ENCODE measurements at places on chromosomes 6 and 20.

DNA sequence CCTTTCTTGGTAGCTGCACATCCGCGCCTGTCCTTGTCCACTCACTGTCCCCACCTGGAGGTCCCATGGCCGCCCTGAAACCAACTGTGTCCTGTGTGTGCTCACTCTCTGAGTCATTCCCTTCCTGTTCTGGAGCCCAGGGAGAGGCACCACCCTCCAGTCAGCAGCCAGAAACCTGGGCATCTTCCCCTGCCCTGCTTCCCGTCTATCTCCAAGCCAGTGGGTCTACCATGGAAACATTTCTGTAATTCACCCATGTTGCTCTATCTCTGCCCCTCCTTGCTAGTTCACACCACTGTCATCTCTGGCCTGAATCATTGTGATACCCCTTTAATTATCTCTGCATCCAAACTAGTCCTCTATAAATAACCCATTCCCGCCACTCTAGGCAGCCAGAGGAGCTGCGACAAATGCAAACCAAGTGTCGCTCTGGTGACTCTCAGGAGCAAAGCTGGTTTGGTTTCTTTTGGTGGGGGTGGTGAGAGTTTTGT is 28.8 kb upstream of the SYNJ2 start:
- no peak for DNase-seq

DNA sequence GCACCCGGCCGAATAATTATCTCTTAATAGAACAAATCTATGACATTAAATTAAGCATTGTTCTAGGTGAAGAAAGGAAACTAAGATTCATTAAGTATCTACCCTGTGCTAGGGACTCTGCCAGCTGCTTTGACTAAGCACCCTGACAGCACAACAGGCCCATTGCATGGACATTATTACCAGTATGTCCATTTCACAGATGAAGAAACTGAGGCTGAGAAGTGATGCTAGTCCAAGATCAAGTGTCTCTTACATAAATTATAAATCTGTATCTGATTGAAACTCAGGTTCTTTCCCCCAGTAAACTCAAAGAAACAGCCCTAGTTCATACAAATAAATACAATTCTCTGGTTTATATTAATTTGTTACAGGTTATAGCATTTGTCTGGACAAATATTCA is 31.3 kb downstream of the SLC22A23 start:
- no peak for DNase-seq

- no peak for DNase-seq
These were observed 43.7 kb upstream of the SMIM28 start for GRCh38 chr6:138334000-138334399.

DNA sequence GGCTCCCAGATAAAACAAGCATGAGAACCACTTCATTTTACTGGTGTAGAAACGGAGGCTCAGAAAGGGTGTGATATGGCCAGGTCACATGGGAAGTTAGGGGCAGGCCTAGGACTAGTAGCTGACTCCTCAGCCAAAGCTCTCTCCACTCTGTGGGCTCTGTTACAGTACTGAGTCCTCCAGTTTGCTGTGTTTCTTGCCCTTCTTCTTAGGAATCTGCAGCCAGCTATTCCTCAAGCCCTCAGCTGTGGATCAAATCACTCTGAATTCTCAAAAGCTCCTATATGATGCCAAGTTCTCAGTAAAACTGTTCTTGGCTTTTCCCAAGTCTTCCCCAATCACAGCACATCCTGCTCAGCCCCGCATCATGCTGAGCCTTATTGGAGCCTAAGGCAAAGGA is 42.5 kb upstream of the ADGRF1 start:
- no peak for DNase-seq

DNA sequence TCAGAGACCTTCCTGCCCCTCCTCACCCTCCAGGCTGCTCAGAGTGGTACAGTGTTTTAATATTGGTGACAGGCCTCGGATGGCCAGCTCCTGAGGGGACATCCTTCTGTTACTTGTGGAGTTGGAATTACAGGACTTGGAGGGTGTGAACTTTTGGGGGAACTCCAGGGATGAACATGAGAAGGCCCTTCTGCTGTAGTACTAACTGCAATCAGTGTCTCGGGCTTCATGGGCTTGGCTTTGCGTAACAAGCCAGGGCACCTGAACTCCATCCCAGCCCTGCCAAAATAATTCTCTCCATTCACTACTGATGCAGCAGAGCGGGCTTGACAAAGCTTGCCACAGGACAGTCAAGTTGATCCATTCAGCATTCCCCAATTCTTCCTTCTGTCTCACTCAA is 28.6 kb downstream of the SLC22A23 start:
- no peak for DNase-seq

GRCh38 chr20:58990651-58991445 is 9.8 kb downstream of the NELFCD start:
- no peak for DNase-seq

DNA sequence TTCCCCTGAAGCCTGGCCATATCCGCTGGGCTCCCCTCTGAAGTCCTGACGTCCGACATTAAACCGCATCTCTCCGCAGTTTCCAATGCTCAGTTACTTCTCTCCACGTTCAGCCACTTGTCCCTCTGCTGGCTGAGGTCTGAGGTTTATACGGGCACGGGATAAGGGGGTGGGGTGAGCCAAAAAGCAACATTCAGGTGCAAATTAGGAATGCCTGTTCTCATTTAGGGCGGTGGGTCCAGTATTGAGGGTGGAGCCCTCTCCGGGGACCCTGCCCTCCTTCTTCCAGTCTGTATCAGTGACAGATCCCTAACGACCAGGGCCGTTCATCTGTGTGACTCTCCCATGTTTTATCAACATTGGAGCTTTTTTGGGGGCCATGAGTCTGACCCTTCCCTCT is 1454.4 kb downstream of the HACE1 start:
- no peak for DNase-seq

DNA sequence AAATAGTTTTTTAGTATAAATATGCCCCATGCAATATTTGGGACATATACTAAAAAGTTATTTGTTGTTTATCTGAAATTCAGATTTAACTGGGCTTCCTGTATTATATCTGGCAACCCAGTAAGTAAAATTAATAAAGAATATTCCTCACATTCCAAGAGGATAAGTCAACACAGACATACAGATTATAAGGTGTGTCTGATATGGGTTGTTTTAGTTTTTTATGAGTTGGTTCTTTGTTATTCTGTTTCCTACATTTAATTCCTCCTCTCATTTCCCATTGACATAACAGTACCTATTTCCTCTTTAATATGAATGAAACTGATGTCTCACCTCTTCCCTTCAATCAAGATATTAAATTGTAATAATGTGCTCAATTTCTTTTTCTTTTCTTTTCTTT is 1.7 kb upstream of the PLA2G7 start:
- DNase-seq, result no peak

DNA sequence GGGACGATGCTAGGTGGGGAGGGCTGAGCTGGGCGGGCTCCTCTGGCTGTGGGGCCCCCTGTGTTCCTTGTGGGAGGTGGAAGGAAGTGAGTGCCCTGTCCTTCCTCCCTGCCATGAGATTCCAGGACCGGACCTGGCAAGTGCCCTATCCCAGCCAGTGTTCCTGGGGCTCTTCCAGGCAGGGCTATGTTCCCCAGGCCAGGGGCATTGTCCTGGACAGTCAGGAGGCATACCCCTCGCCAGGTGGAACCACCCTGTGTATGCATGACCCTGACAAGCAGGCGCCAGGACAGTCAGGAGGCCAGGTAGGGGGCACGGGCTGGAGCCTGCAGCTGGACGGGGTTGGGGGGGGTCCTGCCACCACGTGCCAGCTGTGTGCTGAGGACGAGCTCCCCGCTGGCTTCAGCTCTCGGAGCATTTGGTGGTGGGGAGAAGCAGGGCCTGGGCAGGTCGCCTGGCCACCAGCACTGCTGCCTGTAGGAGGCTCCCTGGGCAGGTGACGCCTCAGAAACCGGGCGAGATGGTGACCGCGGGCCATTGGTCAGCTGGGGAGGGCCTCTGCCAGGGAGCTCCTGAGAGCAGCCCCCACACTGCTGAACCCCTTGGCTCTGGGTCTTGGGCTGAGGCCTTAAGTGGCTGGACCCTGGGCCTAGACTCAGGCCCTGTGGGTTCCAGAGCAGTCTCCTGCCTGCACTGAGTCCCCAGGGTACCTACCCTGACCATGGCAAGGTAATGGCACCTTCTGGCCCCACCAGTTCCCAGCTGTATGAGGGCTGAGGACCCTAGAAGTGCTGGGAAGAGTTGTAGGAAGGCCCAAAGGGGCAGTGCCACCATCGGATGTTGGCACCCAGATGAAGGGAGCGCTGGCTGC is 694 bp downstream of the SLC17A9 start:
- no peak for DNase-seq

GRCh38 chr6:30219244-30219643 is 6.0 kb upstream of the TRIM26 start:
- peak; percentile 72 for DNase-seq

DNA sequence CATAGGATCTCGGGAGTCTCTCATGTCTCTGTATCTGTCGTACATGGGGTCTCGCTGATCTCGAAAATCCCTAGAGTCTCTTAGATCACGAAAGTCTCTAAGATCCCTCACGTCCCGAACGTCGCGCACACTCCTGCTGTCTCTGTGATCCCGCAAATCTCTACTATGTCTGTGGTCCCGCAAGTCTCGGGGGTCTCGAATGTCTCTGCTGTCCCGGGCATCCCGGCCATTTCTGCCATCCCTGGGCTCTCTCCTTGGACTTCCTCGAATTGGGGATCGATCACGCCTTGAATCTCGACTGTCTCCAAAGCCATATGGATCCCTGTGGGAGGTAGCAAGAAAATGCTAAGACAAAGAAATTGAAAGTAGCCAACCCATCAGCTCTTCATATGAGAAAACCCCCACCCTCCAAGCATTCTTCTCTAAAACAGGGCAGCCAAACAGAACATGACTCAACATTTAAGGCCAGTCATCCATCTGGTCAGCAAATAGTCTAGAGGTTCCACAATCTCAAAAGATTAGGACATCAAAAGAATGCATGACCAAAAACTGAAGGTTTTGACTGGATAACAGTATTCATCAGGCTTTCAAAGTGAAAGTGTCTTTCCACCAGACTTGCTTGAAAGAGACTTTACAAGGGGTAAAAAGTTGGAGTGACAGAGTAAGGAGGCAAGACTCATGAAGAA is 19.4 kb downstream of the NCOA5 start:
- DNase-seq, result no peak

DNA sequence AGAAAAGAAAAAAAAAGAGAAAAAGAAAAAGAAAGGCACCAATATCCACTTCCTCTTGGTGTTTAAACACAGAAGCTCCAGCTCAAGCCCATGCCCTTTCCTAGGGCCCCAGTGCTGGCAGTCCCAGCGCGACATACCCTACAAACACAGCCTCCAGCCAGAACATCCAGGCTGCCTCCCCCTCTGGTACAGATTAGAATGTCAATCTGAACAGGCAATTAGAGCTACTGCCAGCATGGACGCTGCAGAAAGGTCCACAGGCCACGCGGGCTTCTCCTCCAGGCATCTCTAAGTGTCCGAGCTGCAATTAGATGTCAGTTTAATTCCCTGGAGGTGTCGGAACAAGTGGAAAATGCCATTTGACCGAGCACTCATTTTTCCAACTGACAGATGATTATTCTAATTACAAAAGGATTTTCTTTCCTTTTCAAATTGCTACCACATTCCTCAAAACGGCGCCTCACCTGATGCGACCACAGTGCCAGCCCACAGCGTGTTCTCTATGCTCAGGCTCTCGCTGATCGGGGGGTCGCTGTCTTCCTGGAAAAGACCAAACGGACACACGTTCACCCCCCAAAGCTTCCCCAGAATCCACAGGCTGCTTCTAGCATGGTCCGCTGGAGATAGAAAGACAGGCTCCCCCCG is 79.5 kb downstream of the ATP9A start:
- DNase-seq, result no peak

DNA sequence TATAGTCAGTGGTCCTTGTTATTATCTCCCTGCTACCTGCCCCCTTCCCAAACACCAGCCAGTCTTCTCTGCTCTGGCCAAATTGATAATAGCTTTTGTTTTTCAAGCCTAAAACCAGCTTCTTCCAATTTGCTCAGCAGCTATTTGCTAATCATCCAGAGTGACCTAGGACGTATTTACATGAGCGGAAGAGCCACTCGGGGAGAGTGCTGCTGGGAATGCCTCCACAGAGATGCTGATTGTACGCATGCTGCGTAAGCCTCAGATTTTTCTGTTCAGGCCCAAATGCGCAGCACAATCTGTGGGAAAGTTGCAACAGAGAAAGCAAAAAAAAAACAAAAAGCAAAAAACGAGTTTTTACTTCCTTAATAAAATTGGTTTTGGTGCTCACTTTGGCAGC is 24.4 kb upstream of the ID1 start:
- DNase-seq, result no peak

DNA sequence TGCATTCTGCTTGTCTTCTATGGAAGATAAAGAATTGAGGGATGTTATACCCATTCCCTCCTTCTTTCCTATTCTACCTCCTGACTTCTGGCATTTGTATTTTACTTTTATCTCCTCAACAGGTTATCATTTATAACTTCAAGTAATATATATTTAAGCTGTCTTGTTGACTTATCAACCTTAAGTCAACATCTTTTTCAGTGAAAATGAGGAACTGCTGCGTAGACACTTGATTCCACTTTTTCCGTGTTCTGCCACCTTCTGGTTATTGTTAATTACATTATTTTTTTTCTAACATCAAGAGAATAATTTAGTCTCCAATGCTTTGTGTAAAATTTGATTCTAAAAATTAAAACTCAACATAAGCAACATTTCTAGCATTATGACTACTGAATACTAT is 107.5 kb downstream of the PRKN start:
- DNase-seq, result no peak

DNA sequence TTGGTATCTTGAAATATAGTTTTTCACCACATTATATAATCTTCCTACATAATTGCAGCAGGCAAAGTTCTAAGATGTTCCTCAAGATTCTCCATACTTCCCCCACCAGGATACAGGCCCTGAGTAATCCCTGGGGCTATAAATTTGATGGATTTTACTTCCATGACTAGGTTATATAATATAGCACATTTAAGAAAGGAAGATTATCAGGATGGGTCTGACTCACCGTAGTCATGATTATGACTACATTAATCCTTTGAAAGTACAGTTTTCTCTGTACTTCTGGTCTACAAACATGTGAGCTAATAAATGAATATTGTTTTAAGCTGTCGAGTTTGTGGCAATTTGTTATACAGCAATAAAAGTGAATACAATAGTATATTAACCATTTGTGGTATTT is 122.5 kb downstream of the MACROD2 start:
- no peak for DNase-seq
